ENCODE measurements at places on chromosomes 6 and 20.
A peak's percentile ranks its signal among the peaks of the same experiment; 100 is the strongest.

GRCh38 chr6:113377362-113377942 lies 479.7 kb upstream of the MARCKS start:
- DNase-seq = no peak

- DNase-seq = no peak
Measured at GRCh38 chr6:69820018-69820417, 23.2 kb upstream of the LMBRD1 start.

GRCh38 chr6:55299286-55299985 lies 27.8 kb upstream of the GFRAL start:
- DNase-seq = no peak

DNA sequence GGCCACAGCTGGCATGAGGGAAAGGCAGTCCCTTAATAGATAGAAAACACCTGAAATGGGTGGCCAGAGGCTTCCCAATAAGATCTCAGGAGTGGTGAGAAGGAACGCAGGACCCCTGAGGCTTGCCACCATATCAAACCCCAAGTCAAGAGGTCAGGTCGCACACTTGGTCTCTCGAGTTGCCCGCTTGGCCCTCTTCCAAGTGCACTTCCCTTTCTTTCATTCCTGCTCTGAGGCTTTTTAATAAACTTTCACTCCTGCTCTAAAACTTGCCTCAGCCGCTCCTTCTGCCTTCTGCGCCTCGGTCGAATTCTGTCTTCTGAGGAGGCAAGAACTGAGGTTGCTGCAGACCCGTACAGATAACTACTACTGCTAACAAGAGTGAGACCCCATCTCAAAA lies 64.2 kb downstream of the SLC2A10 start:
- no peak for DNase-seq

DNA sequence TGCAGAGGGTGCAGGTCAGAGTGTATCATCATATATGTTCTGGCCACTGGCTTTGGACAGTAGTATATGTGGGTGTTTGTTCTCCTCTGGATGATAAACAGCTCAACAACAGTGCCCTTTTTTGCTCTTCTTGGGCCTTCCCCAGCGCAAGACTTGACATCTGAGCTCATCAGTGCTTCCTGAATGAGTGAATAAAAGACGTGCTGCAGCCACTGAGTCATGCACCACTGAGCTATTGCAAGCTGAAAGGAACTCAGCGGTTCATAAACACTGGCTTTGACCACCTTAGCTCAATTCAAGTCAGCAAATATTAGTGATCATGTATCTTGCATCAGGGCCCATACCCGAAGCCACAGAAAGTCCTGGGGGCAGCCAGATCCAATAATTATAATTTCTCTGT lies 105.3 kb upstream of the KCNG1 start:
- no peak for DNase-seq

DNA sequence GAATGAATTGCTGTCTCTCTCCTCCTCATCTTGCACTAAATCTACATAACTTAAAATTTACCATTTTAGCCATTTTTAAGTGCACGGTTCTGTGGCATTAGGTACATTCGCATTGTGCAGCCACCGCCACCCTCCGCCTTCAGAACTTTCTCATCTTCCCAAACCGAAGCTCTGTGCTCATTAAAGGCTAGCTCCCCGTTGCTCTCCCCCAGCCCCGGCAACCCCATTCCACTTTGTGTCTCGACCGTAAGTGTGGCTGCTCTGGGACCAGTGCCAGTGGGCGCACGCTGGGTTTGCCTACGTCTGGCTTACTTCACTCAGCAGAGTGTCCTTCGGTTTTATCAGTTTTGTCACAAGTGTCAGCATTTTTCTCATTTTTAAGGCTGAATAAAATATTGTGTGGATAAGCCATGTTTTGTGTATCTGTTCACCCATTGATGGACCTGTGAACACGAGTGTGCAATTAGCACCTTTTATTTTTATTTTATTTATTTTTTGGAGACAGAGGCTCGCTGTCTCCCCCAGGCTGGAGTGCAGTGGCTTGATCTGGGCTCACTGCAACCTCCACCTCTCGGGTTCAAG lies 16.8 kb downstream of the SLC17A9 start:
- no peak for DNase-seq

DNA sequence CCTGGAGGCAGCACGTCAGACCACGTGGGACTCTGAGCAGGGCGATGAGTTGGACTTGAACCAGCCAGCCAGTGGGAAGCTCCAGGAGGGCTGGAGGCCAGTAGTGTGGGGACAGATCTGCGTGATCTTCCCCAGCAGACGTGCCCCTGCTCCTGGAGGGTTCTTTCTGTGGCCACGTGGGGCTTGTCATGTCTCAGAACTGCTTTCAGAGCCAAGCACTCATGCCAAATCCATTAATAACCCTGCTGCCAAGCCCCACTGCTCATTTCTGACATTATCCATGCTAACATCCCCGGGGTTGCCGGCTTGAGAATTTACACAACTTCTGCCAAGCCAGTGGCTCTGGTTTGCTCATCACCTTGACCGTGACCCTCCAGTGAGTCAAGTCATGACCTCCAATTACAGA lies 38.3 kb downstream of the SIRPA start:
- DNase-seq = no peak

GRCh38 chr20:48687117-48687800 lies 140.5 kb downstream of the PREX1 start:
- DNase-seq = no peak

DNA sequence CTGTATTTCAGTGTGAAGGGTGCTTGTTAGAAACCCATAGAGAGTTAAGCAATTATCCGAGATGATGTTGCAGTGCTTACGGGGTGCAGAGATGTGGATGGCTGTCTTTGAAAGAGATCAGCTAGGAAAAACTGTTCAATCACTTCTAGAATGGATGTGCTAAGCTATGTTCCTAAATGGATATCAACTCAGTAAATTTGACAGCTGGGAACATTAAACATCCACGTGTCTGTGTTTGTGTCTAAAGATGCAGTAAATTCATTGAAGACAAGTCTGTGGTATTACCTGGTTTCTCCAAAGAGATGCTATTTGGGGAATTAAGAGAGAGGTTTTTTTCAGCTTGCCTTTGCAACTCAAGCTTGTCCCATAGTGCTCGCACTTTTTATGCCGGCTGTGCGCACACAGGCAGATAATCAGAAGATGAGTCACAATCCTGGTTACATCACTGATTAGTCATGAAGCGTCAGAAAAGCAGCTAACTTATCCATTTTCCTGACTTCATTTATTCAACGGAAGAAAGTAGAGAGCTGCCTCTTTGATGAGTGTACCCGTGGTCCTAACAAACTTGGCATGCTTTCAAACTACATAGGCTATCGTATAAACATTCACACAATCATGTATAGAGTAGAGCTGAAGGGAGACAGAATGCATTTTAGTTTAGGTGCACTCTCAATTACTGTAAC lies 691.7 kb upstream of the SLC35B3 start:
- no peak for DNase-seq

DNA sequence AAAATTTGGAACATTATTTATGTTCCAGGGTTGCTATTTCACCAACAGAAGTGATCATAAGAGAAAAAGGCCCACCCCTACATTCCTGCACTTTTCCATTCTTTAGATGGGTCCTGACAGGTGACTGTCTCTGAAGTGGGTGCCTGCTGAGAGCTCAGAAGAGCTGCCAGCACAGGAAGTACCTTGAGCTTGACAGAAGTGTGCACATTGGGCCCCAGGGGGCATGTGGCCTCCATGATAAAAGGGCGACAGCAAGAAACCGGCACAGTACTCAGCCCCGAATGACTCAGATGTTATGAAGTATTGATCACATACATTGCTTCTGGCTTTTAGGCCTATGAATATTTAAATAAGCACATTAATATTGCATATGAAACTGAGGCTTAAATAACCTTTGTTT lies 150.4 kb downstream of the PCSK2 start:
- no peak for DNase-seq

DNA sequence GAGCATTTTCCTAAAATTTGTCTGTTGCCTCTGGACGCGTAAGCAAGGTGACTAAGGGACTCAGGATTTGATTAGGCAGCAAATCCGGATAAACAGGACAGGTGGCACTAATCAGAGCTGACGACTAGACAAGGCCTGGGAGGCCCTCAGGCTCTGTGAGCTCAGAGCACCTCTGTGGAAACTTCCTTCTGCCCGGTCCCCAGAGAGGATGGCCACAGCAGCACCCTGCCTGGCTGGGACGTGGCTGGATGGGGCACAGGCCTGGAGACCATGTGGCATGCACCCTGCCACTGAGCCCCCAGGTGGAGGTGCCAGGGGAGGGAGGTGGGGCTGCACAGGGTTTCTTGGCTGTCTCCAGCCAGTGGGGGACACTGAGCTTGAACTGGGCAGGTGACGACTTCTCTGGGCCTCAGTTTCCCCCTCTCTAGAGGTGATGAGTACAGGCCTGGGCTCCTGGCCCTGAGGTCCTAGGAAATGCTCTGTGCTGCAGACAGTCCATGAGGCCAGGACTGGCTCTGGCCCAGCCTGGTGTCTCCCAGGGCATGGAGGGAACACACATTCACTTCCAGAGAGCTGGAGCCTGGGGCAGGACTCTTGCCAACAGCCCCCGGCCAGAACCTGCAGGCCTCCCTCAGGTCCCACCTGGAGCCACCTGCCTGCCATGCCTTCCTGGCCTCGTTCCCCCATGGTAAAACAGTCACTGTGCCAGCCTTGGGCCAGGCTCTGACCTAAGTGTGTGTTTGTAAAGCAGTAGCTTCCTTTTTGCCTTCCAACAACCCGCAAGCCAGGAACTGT lies 39.6 kb upstream of the STX16 start:
- DNase-seq = no peak

DNA sequence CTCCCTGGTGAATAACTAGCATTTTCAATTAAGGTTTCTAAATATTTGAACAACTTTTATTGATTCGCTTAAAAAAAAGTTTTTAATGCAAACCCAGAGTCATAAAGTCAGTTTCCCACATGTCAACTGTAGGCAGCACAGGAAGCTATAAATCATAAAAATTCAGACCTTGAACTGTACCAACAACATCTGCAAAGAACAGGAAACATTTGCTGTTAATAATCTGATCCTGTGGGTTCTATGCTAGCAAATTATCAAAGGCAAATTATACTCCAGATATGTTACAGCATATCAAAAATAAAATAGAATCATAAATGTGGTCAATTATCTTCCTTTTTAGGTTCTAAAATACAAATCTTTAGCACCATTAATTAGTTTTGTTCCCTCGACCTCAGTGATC lies 16.6 kb upstream of the MAP7 start:
- DNase-seq = peak; percentile 67

DNA sequence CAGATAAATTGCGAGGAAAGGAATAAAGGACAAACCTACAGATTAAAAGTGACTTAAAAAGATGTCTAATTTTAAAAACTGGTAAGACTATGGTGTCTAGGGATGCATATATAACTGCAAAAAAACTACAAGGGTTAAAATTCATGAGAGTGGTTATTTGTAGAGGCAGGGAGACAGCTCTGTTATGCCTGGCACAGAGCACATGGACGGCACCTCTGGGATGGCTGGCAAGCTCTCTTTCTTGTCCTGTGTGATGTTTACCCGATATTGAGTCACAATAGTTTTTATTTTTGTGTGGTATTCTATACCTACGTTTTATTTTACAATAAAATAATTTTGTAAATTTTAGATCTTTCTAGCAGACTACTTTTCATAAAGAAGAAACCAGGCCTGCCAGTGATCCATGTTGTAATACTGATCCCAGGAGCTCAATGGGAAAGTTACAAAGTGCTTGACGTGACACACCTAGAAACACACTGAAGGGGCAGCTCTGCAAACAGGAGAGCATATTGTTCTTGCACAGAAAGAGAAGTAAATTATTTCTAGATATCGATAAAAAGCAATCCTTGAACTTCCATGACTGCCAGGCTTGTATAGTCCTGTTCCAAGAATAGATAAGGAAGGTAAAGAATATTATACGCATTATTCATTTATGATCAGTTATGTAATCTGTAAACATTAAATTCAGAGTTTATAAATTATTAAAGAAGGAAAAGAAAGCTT lies 290.0 kb downstream of the PTPRK start:
- peak; percentile 76 for DNase-seq

DNA sequence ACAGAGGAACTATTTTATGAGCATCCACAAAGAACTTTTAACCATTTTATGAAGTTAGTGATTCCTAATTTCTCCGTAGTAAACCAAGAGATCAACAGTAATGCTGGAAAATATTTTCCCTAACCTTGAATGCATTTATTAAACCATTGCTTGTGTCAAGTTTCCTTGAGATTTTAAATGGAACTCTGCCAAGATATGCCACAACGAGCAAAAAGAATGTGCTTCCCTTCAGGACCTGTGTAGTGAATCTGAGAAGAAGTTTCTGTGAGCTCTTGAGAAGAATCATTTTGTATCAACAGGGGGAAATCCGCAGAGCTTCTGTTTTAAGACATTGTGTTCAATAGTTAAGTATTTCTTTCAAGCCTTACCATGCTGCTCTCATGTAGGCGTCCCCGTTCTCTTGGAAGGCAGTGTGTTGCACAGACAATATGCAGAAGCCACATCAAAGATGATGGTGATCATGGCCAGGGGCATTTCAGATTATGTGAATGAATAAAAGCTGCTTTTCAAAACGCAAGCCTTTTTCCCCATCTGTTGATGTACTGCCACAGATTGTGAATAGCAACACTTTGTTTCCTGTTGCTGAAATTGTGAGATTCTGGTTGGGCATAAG lies 439.8 kb downstream of the BMP2 start:
- DNase-seq = no peak
